ENCODE measurements at places on chromosomes 2 and 18.

DNA sequence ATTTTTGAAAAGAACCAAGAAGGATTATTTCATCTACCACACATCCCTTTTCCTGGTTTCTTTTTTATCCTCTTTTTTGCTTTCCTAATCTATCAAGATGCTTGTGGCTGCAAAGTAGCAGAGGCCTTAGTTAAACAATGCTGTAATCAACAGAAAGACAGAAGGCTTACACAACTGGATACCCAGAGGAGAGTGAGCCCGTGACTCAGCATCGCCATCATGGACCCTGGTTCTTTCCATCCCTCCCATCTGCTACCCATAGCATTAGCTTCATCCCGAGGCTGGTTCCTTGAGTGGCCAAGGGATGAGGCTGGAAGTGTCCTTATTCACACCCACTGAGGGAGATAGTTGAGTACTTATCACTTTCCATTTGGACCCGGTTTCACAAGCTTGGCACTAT, 7.5 kb upstream of the HAAO start:
- DNase-seq, result no peak

GRCh38 chr2:129767346-129768035, 212.0 kb upstream of the RAB6C start:
- DNase-seq, result no peak

DNA sequence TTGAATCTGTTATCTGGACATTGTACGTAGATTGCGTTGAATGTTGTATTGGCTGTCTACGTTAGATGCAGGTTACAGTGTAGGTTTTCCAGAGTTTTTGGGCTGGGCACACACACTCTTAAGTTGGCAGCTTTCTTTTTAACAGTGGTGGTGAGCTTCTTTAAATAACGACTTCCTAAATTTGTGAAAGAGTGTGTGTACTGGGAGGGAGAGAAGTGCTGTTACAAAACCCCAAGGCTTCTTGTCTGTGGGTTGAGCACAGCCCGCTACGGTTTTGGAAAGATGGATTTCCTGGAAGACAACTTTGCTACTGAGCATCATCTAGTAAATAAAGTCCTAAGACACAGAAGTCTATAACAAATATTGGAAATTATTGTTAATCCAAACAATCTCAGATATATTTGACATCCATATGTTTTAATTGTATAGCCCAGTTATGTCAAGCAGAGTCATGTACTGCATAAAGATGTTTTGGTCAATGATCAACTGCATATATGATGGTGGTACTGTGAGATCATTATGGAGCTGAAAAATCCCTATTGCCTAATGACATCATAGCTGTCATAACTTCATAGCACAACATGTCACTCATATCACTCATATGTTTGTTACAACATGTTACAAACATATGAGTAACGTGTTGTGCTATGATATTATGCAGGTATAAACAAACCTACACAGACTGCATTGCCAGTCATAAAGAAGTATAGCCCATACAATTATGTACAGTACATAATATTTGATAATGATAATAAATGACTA, 7.9 kb upstream of the THUMPD2 start:
- peak; percentile 48 for DNase-seq

- DNase-seq, result peak; percentile 42
Measured at GRCh38 chr2:17878281-17879136, at the start of gene KCNS3. Gene KCNS3, plus strand, starts transcription at chr2:17878667. Its CDS starts 52,342 bp downstream, at chr2:17931009.

- no peak for DNase-seq
Measured at GRCh38 chr2:182592691-182593393, 123.2 kb upstream of the DNAJC10 start.

All from hematopoietic multipotent progenitor cell treated with erythropoietin and hydrocortisone succinate and interleukin-3 and kit ligand, for 4 days (in vitro differentiated cells).